ENCODE measurements at places on chromosomes 2 and 18.

DNA sequence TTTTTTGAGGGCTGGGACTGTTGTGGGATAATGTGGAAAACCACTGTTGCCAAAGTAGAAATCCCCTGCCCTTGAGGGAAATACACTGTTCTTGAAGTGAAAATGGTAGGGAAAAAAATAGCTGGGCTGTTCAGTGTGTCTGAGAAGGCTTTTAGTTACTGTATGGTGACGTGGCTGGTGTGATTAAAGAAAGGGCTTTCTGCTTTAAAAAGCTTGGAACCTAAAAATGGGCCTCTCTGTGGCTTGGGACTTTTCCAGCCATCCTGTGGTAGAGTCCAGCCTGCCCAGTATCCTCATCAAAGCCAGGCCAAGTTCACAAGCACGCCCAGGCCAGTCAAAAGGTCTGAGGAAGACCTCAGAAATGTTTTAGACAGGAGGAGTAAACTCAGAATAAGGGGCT lies 6.8 kb downstream of the MGAT5 start:
- no peak for DNase-seq

GRCh38 chr2:55672630-55673029 lies 21.0 kb downstream of the PNPT1 start:
- DNase-seq: no peak

DNA sequence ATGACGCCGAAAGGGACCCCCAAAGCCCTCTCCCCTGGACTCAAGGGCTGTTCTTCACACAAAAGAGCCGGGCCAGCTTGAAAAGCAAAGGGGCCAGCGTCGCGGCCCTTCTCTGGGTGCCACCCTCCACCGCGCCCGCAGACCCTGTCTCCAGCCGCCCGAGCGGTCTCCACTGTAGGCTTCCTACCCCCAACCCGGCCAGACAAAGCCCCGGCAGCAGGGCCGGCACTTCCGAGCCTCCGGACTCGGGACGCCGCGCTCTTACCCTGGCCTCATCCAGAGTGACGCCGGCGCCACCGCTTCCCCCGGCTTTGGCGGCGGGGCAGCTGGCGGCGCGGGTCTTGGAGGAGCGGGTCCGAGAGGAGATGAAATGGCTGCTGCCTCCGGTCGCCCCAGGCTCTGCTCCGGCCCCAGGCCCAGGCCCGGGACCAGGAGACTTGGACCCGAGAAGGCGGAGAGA lies 603 bp downstream of the ATAD2B start:
- peak; percentile 53 for DNase-seq

- DNase-seq: no peak
These were observed 266.7 kb downstream of the AFF3 start for GRCh38 chr2:99875627-99876201.

- no peak for DNase-seq
These were observed 250.5 kb upstream of the ATP5MC3 start for GRCh38 chr2:175432021-175432420.

GRCh38 chr2:12314127-12314760 lies 402.5 kb upstream of the TRIB2 start:
- DNase-seq: no peak

DNA sequence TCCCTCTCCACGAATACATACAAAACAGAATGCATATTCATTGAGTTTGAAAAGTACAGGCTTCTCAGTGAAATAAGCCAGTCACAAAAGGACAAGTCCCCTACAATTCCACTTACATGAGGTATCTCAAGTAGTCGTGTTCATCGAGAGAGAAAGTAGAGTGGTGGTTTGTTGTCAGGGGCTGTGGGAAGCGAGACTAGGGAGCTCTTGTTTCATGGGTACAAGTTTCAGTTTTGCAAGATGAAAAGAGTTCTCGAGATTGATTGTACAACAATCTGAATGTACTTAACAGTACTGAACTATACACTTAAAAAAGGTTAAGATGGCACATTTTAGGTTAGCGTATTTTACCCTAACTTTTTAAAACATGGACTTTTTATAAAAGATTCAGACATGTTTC lies 71.5 kb upstream of the TTC39C start:
- DNase-seq: no peak

- no peak for DNase-seq
These were observed 78.2 kb downstream of the SH3RF3 start for GRCh38 chr2:109207176-109207575.

DNA sequence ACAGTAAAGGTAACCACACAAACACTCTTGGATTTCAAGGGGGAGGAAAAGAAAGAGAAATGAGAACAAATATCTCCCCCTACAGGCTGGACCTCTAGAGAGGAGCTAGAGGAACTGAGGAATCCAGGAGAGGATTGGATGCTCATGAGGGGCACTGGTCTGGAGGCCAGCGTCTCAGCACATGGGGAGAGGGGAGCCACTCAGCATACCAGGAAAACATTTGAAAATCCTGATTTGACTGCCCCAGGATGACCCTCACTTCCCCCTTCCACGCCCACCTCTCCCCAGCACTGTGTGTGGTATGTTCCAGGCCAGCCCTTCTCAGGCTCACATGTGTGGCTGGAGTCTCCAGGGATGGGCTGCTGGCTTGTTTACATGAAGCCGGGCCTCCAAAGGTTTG lies 396.8 kb upstream of the ID2 start:
- DNase-seq: peak; percentile 9

DNA sequence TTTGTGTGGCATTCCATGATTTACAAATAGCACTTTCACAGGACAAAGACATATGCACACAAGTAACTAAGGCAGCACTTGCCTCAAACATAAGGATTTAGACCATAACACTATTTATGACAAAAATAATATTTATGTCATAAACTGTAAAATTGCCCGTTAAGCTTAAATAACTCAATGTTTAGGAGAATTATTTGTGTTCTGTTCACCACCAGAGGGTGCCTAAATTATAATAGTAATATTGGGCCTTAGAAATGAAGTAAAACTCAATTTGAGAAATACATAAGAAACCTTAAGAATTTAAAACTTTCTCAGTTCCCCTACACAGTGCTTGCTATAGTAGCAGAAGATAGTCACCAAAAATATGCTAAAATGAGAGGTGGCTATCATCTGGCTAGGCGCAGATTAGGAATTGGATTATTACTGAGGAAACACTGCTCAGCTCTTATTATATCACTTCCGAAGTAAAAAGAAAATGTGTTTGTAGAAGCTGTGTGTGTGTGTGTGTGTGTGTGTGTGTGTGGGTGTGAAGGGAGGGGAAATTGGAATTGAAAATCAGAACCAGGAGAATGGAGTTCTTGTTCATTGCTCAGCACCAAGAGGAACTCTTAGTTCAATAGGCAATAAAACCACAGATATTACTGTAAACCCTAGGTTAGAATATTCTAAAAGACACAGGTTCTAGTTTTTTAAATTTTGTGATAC lies 4.9 kb upstream of the CHN1 start:
- no peak for DNase-seq

DNA sequence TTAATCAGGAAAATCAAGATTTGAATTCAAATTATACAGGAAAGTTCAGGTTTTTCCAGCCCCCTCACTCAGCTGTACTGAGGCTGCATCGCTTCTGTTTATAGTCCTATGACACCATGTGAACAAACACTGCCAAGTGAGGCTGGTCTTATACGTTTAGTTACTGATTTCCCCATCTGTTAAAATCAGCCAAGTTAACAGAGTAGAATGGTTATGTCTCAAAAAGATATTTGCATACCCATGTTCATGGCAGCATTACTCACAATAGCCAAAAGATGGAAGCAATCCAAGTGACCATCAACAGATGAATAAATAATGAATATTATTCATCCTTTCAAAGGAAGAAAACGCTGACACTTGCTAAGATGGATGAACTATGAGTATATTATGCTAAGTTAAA lies 43.8 kb downstream of the REEP1 start:
- no peak for DNase-seq

DNA sequence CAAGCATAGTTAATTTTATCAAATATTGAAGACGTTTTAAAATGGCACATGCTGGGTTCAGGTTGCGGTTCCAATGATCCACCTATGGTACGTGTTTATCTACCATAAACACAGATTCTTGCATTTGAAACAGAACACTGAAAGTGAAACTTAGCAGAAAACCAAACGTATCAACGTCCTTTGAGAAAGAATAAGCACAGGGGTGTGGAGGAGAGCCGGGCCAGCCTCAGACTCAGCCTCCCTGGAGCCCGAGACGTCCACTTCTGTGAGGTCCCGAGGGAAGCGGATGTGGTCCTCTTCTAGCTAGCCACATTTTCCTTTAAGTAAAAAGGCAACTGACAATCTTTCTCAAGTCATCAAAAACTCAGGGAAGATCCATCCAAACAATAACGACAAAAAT lies 195.9 kb downstream of the RTP5 start:
- no peak for DNase-seq

- no peak for DNase-seq
These were observed 81.3 kb downstream of the VSNL1 start for GRCh38 chr2:17621781-17622180.

DNA sequence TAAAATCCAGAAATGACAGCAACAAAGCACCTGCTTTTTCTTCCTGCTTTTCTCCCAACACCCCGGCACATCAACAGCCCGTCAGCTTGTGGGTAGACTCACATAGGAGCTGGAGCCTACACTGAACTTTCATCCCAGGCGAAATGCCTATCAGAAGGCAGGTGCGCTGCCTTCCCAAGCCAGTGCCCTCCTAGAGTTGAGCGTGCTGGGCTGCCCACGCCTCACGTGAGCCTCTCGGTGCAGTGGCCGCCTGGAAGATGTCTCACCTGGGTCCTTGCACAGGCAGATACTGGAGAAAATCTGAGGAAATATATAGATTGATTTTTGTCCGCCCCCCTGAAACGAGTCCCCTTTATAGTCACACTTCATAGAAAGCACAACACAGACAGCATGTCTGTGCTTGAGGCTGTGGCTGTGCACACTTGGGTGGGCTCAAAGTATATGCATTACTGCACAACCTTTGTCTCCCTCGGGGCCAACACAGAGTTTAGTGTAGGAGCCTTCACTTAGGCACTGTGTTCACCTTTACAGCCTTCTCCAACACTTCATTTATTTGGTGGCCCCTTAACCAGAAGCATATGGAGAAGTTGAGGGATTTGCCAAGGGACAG lies 112.5 kb downstream of the SMAD7 start:
- DNase-seq: no peak

- no peak for DNase-seq
These were observed 73.2 kb downstream of the EMILIN2 start for GRCh38 chr18:2920027-2920426.

GRCh38 chr2:132415256-132415914 lies 1.2 kb upstream of the GPR39 start:
- no peak for DNase-seq

GRCh38 chr2:18009891-18010290 lies 131.4 kb downstream of the KCNS3 start:
- DNase-seq: no peak

- DNase-seq: no peak
These were observed 4.1 kb upstream of the MAT2A start for GRCh38 chr2:85534881-85535280.

GRCh38 chr2:134167015-134167414 lies 86.9 kb upstream of the MGAT5 start:
- DNase-seq: peak; percentile 43

- DNase-seq: no peak
These were observed 20.6 kb downstream of the ANTXR1 start for GRCh38 chr2:69033461-69034095.

GRCh38 chr2:45799679-45800381 lies 148.4 kb downstream of the PRKCE start:
- no peak for DNase-seq

GRCh38 chr2:212970132-212970531 lies 181.3 kb downstream of the IKZF2 start:
- peak; percentile 77 for DNase-seq

DNA sequence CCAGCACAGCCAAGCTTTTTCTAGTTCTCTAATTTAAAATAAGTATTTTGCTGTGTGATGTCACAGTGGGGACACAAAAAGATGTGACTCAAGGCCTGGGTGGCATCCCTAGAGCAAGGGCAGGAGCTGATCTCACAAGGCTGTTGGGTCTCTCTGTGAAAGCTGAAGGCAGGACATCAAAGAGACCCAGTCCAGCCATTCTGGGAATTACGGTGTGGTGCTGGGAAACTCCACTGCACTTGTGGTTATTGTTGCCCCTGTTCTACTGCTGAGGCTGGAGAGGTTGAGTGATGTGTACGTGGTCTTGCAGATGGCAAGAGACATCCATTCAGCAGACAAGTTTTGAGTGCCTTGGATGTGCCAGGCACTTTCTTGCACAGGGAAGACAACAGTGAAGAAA lies 352.9 kb downstream of the CYRIA start:
- DNase-seq: no peak

- DNase-seq: peak; percentile 49
These were observed 4.3 kb downstream of the TMEFF2 start for GRCh38 chr2:192190474-192190873.

- DNase-seq: no peak
These were observed 43.6 kb downstream of the L3MBTL4 start for GRCh38 chr18:6370886-6371635.

DNA sequence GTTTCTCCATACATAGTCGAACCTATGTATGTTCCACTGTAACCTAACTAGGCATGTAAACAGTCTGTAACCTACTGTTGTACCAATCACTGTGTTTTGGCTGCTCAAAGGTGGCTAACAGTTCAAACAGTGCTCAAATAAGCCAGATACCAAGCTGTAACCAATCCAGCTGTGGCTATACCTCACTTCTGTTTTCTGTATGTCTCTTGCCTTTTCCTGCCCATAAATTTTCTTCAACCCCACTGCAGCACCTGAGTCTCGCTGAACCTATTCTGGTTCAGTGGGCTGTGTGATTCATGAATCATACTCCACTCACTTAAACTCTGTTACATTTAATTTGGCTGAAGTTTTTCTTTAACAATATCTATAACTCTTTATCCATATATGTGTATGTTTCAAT lies 340.7 kb downstream of the LPIN1 start:
- no peak for DNase-seq

DNA sequence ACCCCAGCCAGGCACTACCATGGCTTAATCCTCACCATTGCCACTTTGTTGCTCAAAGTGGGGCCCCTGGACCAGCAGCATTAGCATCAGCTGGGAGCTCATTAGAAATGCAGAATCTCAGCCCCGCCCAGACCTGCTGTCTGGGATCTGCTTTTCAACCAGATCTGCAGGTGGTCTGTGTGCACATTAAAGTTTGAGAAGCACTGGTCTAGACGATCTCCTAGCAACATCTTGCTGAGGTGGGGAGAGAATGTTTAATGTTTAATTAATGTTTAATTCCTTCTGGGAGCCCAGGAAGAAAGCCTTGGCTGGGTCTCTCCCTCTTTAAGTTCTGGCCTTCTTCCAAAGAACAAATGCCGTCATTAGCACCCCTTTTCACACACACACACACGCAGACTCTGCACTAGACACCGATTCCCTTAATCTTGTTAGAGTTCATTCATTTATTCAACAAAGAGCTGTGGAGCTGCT lies 53.7 kb downstream of the EDAR start:
- DNase-seq: no peak
